HFFc6 (cell line): ENCODE measurements at places on chromosomes 5 and 9. TPM values are rescaled to one million over a fixed set of nuclear protein-coding genes. Genes with fewer than 3 reads are reported as not detected.
A peak's percentile ranks its signal among the peaks of the same experiment; 100 is the strongest.

Gene ERMP1
- total RNA-seq = 4.9 to 7.6 TPM (median 6.9 TPM) in 3 replicates

Gene CIZ1
- 123 and 147 TPM in 2 replicates for total RNA-seq

Gene GAS1
- 5.2 to 8.3 TPM (median 8.1 TPM) in 3 replicates for total RNA-seq

Gene SLC34A3
- not detected in 3 replicates for total RNA-seq

Gene ALDH1A1
- total RNA-seq = 166 to 630 TPM (median 184 TPM) in 3 replicates

Gene ANGPTL2
- 15.0 to 19.1 TPM (median 17.6 TPM) in 3 replicates for total RNA-seq

Gene CDC20B
- total RNA-seq = 0.20 TPM in 1 of 2 replicates, not detected in the other

Gene SCGB3A2
- total RNA-seq = not detected in 3 replicates

Gene MEGF10
- total RNA-seq = not detected in 3 replicates

Gene ADAMTS2
- total RNA-seq = 31.2 and 33.7 TPM in 2 replicates

GRCh38 chr9:129559506-129559881 is 61.4 kb downstream of the C9orf50 start:
- no peak for DNase-seq

DNA sequence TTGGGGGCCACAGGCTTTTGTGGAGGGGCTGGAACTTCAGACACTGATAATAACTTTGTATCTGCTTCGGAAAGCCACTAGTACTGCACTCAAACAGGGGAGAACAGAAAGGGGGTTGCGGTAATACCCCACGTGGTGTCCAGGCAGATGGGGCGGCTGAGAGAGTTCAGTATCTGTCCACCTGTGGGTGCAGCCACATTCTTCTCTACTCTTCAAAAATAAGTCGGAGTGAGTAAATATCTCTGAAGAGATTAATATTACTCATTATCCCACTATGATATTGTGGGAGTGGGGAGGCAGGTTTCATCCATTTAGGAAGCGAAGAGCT is 102.1 kb upstream of the SSBP2 start:
- no peak for DNase-seq

DNA sequence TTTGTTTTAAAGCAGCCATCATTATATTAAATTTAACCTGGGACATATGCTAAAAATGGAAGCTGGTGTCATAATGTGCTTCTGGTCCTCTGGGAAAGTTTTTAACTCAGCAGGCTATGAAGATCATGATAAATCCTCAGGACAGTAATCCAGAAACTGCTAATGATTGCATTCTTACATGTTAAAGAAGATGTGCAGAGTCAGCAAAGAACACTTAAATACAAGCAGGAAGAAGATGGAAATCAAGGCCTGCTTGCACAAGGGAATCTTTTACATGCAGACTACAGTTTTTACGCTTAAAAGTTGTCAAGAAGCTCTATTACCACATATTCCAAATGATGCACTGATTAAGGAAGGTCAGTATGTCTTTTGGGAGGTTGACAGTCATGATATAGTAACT is 246.0 kb upstream of the PTPRD start:
- no peak for DNase-seq

DNA sequence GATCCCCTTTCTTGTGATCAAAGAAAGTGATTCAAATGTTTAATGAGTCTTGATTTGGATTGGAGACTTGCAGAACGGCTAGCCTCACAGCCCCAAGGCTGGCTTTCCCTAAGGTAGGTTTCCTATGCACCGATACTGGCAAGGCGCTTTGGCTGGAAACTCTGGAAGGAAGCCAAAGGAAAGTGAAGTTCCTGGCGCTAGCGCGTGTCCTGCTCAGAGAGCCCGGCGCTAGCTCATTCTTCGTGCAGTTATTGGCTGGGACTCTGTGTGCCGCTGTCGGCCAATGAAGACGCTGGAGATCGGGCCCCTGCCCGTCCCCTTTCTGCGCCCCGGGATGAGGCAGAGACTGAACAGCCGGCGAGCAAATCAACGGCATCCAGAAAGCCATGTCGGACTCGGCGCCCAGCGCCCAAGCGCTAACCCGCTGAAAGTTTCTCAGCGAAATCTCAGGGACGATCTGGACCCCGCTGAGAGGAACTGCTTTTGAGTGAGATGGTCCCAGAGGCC is at the start of gene PCDHGC3:
Gene PCDHGC3, plus strand, starts transcription at position 342 of the 507 bp plus-strand sequence. Its CDS starts 151 bp downstream, at position 493.
- peak; percentile 97 for DNase-seq

DNA sequence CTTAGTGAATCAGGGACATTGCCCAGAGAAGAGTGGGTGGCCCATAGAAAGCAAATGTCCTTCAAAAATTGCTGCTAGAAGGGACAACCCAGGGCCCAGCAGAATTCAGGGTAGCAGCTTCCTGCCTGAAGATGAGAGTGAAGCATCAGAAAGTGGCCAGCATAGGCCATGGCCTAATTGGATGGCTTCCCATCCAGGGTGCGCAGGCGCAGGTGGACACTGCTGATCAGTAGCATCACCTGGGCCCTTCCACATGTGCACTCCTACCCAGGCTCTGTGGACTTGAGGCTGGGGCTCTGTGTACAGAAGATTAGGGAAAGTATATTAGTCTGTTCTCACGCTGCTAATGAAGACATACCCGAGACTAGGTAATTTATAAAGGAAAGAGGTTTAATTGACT is 58.6 kb upstream of the GARNL3 start:
- no peak for DNase-seq

GRCh38 chr5:148928141-148928540 is 101.7 kb downstream of the ADRB2 start:
- no peak for DNase-seq

DNA sequence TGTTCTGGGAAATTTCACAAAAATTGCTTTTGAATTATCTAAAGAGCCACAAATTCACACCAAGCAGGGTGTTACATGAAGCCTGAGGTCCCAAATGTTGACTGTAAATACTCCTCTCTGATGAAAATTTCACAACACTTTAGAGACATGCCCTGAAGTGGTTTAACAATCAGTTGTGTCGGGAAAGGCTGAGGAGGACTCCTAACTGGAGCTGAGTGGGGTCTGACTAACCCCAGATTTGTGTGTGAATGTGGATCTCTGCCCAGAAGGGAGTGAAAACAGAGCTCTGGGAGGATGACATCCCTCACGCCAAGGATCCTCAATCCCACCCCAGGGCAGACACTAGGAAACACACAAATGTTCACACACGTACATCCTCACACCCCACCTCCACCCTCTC is 31.1 kb upstream of the GRXCR2 start:
- DNase-seq = no peak

DNA sequence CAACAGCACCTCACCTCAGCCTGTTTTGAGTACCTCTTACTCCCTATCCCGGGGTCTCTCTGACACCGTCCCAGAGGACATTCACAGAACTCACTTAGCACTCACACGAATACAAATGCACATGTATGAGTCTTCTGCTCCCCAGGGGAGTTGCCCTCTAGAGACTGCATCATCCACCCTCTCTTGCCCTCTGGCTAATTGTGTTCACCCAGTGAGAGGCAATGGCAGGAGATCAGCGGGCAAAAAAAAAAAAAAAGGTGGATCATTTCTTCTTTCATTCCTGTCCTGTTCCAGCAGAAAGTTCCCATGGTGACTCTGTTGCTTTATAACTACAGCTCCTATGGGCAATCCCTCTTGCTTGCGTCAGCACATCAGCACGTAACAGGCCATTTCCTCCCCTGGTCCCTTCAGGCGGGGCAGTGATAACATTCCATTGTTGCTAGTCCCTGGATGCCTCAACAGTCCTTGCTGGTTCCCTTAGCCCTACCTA is 23.5 kb upstream of the SNX2 start:
- DNase-seq = peak; percentile 13

DNA sequence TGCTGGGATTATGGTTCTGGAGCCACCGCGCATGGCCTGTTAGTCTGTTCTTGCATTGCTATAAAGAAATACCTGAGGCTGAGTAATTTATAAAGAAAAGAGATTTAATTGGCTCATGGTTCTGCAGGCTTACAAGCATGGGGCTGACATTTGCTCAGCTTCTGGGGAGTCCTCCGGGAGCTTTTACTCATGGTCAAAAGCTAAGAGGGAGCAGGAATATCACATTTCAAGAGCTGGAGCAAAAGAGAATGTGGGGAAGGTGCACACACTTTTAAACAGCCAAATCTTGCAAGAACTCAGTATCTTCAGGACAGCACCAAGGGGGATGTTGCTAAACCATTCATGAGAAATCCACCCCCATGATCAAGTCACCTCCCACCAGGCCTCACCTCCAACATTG is 12.1 kb downstream of the JAK2 start:
- no peak for DNase-seq

DNA sequence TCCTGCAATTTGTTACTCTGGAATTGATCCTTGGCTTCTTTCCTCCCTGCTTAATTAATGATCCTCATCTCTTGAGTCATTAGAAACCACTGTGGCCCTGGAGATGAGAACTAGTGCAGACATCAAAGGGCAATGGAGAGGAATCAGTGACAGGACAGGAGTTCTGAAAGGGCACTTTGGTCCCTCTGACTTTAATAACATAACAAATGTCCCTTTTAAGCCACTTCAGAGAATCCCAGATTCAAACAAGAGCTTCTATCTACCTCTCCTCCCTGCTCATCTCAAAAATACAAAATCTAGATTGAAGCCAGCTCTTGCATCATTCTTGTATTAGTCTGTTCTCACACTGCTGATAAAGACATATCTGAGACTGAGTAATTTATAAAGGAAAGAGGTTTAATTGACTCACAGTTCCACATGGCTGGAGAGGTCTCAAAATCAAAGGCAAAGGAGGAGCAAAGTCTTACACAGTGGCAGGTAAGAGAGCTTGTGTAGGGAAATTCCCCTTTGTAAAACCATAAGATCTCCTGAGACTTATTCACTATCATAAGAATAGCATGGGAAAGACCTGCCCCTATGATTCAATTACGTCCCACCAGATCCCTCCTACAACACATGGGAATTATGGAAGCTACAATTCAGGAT is 139.1 kb downstream of the PLPPR1 start:
- no peak for DNase-seq

- no peak for DNase-seq
These were observed 69.5 kb downstream of the ACTL7B start for GRCh38 chr9:108786322-108786721.

GRCh38 chr5:160342413-160342941 is 27.9 kb downstream of the C1QTNF2 start:
- DNase-seq = peak; percentile 64

DNA sequence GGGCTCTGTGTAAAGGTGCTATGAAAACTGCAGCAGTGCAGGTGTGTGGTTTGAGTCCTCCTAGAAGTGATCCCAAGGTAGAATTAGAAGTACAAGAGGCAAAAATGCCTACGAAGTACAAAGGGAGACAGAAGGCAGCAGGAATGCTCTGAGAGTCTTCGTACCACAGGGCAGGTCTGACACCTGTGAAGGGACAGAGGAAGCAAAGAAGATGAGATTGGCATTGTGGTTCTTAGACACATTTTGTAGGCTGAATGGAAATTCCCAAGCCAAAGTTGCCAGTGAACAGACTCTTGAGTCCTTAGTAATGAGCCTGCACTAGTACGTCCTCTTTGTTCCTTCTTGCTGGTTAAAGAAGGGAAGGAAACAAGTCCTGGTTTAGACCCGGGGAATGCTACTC is 1.7 kb upstream of the LRRTM2 start:
- DNase-seq = no peak

- no peak for DNase-seq
These were observed 125.1 kb upstream of the FBXL7 start for GRCh38 chr5:15374886-15375285.

- DNase-seq = peak; percentile 33
These were observed 71.5 kb downstream of the ARHGAP26 start for GRCh38 chr5:142841511-142842265.

DNA sequence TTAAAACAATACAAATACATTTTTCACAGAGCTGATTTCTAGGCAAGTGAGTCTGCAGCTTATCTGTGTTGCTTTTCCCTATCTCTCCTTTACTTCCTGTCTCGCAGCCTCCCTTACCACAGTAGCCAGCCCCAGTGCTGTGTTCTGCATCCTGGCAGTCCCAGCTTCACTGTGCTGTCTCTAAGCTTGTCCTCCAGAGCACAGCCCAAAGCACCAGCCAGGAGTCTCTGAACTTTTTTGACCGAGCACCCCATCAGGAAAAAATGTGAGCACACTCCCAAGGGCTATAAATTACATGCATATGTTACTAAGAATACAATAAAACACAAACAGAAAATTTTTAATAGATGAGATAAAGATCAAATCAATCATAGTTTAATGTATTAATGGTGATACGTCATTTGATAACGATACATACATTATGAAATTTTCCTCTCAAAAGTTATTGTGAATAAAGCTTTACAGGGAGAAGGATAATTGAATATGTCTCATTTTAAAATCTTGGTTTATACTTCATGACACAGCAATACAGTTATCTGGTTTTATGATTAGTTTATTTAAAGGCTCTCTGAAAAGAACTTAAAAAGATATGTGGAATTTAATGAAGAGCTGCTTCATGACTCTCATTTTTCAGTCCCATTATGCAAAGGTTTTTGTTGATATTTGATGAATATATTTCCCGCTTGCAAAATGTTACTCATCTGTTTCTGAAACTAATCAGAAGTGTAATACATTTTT is 7.3 kb upstream of the RHOBTB3 start:
- DNase-seq = peak; percentile 46

GRCh38 chr5:79787448-79787847 is 97.8 kb downstream of the CMYA5 start:
- DNase-seq = no peak

- no peak for DNase-seq
These were observed 51.5 kb upstream of the NR3C1 start for GRCh38 chr5:143454936-143455516.

GRCh38 chr5:23139338-23140171 is 286.4 kb upstream of the CDH12 start:
- DNase-seq = no peak

- DNase-seq = no peak
These were observed 24.6 kb downstream of the UBAP1 start for GRCh38 chr9:34203275-34203991.

DNA sequence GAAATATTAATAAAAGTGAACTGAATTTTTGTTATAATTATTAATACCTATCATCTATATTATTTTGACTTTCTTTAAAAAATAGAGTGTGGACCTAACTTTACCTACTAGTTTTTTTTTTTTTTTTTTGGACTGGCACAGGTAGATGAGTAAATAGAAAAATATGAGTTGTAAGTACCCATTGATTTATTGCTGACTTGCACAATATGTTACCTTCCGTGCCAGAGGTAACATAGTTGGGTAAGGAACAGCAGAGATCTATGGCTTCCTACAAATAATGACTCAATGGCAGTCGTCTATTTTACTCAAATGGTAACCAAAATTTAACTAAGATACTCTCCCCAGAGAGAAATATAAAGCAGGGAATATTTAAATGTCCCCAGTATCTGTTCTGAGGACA is 1212.8 kb downstream of the PTPRD start:
- DNase-seq = no peak
